ENCODE measurements at places on chromosomes 3 and 15.

DNA sequence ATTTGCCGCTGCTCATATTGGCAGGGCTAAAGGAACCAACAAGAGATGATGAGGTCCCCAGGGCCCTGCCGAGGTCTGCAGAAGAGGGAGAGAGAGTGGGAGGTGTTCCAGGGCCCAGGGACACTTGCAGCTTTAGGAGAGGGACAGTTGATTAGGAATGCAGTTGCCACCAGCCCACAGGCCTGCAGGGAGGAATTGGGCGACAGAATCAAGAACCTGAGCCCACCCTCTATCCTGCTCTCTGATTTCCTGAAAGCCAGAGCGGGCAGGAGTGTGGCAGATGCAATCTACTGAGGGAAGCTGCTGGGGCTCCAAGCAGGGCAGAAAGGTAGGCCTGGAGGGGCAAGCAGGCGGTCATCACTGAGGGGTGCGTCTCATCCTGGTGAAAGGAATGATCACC, 12.1 kb upstream of the PRR23E start:
- DNase-seq: no peak

GRCh38 chr3:4726549-4726948, 233.4 kb downstream of the ITPR1 start:
- no peak for DNase-seq

DNA sequence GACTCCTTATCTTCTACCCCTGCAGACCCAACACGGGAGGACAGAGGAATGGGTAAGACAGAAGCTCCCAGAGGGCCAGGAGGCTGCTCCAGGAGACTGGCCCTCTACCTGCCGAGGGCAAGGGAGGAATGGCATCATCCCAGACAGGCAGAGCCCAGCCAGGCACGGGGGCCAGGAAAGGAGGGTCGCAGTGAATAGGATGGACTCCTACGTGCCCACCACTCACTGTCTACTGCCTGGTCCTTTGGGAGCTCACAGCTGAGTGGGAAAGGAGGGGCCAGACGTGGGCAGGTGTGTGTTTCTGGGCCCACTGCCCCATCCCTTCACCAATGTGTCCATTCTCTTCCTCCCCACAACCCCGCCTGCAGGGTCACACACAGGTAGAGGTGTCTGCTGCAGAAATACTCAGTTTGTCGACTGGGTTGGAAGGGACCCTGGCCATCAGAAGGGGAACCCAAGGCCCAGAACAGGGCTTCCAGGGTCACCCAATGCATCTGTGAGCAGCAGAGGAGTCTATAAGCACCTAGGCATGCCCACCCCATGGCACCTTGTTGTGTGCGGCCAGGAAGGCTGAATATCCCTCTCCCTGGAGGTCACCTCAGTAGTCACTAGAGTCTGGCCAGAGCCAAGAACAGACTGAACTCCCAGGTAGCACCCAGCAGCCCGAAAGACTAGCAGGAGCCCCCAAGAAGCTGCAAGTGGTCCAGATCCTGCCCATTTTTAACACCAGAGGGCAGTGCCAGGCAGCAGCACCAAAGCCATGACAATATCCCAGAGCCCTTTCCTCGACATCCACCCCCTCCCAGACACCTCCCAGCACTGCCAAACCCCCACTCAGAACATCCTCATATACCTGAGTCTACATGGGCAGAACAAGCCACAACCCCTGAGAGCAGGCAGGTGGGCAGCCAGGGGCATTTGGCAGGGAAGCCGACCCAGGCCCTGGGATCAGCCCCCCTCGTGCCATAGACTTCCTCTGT, 24.0 kb downstream of the TKT start:
- no peak for DNase-seq

GRCh38 chr3:37052860-37053259, 59.5 kb downstream of the MLH1 start:
- no peak for DNase-seq

GRCh38 chr15:91886878-91887277, 33.4 kb downstream of the SLCO3A1 start:
- DNase-seq: no peak

DNA sequence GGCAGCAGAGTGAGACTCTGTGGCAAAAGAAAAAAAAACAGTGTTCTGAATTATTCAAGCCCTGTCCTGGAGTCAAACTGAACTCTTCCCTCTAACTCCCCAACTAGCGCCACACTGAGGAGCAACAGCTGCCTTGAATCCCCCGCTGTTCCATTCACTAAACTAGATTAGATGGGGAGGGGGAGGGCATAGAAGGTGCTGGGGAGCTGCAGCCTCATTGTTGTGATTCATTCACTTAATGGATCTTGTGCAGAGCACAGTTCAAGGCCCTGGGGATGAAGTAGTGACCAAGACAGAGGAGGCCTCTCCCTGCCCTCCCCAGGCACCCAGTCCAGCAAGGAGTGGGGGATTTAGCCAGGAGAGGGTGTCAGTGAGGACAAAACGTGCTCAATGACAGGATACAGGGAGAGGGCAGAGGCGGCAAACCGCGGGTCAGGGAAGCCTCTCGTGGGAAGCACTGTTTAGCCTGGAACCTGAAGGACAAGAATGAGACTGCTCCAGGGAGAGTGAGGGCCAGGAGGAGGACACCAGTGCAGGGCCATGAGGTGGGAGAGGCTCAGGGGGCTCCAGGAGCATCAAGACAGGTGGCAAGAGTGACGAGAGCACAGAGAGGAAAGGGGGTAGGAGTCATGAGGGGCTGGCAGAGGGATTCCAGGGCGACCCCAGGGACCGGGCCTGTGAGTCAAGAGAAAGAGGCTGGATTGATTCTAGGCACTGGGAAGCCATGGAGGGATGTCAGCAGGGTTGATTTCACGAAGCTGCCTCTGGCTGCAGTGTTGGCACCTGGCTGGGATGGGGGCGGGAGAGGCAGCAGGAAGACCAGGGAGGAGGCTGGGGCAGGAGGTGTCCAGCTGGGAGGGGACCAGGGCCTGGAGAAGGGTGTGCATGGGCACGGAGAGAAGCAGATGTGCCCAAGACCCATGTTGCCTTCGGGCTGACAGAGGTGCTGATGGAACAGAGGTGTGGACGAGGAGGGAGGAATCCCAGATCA, 31.4 kb downstream of the ALS2CL start:
- no peak for DNase-seq

GRCh38 chr3:176663837-176664831, 533.1 kb downstream of the TBL1XR1 start:
- no peak for DNase-seq

GRCh38 chr3:44913868-44914468, 39.6 kb downstream of the TGM4 start:
- peak; percentile 64 for DNase-seq

GRCh38 chr3:136630915-136631314, 121.3 kb downstream of the STAG1 start:
- no peak for DNase-seq

Measured in stimulated activated CD4-positive, alpha-beta T cell treated with anti-CD3 and anti-CD28 coated beads, Interleukin-4, amount 100 ng/mL, for 24 hours (primary cell).